ENCODE measurements at places on chromosomes 12 and 14.

DNA sequence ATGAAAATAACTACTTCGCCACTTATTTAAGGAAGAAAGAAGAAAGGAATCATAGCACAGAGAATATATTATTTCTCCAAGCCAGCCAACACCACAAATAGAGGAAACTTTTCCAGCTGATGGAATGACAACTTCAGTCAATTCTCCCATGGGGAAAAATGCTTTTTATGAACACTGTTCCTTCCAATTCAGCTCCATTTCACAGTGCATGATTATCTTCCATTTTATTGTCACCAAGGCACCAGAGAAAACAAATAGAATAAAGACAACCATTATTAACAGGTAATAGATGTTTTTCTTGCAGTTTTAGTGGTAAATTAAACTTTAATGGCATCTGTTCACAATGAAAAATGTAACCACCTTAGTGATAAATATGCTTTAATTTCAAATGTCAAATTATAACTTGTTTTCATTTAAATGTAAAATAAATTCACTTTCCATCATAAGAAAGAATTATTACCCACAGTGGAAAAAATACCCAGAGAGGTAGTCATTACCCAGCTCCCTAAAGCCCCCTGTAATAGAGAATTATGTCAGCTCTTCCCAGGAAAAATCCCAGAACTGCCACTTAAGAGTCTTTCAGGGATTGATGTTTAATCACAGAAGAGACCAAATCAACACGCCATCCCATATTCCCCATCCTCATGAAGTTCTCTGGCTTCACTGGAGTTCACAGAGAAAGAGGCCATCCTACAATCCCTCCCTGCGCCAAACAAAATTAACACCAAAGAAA lies 828.3 kb upstream of the TMEM132C start:
- DNase-seq: no peak

- no peak for DNase-seq
Measured at GRCh38 chr14:52235866-52236510, 31.5 kb upstream of the PTGDR start.

DNA sequence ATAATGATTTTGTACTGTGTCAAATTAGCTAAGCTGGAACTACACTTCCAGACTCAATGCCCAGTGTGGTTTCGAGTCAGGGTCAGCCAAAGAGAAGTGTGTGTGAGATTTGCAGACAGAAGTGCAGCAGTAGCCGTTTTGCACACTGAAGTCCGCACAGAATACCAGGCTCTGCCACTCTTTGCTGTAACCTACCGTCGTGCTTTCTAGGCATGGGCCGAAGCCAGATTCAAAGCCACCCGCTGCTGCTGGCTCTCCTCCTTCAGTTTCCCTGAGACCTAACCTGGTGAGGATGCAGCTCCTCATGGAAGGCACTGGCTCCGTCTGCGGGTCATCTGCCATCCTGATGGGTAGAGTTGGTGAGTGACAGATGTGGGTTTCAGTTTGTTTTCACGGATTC lies 48.8 kb downstream of the LRTM2 start:
- peak; percentile 13 for DNase-seq

- no peak for DNase-seq
Measured at GRCh38 chr14:49982501-49982951, 89.6 kb downstream of the ARF6 start.

DNA sequence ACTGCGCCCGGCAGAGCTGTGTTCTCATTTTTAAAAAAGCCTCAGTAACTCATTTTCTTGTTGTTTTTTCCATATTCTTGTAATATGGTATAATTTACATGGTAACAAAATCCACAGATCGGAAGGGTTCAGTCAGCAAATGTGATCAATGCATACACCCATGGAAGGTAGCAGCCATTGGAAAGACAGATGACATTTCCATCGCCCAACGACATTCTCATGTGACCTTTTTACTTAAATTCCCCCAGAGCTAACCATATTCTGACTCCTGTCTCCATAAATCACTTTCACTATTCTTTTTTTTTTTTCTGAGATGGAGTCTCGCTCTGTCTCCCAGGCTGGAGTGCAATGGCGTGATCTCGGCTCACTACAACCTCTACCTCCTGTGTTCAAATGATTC lies 4.9 kb downstream of the PEBP1 start:
- no peak for DNase-seq

- no peak for DNase-seq
Measured at GRCh38 chr14:94483729-94484275, 7.8 kb upstream of the SERPINA9 start.

DNA sequence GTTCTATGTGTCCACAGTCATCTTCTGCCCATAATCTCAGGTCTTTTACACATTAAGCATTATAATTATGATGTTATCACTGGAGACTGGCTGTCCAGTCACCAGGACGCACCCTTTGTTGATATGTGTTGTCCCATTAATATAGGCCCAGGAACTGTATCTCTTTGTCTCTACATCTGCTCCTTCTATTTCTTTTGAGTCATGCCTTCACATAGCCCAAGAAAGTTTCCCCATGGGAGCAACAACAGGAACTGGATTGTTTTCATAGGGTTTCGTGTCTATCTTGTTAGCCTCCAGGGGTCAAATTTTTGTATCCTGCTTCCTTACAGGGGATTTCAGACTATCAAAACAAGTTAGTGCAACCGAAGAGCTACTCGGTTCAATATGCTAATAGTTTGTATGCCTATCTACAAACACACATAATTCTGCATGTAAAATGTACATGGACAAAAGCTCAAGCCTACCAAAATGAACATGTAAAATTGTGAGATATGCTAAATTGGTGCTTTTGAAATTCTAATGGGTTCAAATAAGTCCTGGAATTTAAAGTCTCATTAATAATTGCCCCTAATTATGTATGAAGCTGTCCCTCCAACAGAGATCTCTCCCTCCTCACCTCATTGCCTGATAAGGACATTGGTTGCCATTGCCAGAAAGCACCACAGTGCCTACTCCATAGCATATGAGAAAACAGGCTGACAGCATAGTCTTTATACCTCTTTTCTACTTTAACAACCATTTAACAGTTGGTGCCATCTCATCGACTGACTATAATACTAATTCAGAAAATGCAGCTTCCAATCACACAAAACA lies 99.8 kb upstream of the DIO2 start:
- no peak for DNase-seq

- DNase-seq: no peak
Measured at GRCh38 chr12:10001171-10001776, 2.4 kb upstream of the CLEC1B start.

- DNase-seq: no peak
Measured at GRCh38 chr12:26803552-26803951, 29.4 kb downstream of the ITPR2 start.

GRCh38 chr12:43852744-43853143 lies 16.9 kb downstream of the TMEM117 start:
- no peak for DNase-seq

- peak; percentile 35 for DNase-seq
Measured at GRCh38 chr14:50403419-50403818, 6.7 kb upstream of the CDKL1 start.

DNA sequence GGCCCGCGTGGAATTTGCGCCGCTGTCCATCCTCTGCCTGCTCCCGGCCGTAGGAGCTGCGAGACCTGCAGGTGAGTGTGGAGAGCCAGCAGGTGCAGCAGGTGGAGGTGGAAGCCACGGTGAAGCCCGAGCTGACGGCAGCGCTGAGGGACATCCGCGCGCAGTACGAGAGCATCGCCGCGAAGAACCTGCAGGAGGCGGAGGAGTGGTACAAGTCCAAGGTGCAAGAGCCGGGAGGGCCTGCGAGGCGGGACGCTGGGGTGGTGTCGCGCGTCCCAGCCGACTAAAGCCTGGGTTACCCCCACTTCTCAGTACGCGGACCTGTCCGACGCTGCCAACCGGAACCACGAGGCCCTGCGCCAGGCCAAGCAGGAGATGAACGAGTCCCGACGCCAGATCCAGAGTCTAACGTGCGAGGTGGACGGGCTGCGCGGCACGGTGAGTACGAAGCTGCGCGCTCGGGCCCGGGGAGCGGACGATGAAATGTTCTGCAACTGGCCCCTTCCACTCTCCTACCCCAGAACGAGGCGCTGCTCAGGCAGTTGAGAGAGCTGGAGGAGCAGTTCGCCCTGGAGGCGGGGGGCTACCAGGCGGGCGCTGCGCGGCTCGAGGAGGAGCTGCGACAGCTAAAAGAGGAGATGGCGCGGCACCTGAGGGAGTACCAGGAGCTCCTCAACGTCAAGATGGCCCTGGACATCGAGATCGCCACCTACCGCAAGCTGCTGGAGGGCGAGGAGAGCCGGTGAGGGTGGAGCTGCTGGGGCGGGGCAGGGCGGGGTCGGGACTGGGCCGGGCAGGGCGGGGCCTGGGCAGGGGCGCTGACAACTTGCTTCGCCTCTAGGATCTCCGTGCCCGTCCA lies 2.1 kb downstream of the PRPH start:
- peak; percentile 72 for DNase-seq

DNA sequence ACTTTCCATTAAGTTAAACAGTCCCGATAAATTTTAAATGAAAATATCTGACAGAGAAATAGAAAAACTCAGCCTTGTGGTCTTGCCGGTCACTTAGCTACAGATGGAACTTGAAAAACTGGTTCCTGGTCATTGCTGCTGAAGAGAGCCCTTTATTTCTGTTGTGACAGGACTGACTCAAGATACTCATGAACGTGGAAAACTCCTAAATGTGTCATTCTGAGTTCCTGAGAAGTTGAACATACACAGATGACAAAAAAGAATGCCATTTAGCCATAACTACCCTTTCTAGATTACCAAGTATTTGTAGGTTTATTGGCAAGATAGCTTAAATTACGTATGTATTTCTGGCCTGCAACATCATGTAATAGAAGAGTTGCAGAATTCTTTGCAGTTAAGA lies 134.2 kb downstream of the HMGA2 start:
- no peak for DNase-seq

- no peak for DNase-seq
Measured at GRCh38 chr12:130497321-130497720, 159.6 kb downstream of the PIWIL1 start.

- no peak for DNase-seq
Measured at GRCh38 chr12:54857406-54857805, 3.1 kb downstream of the MUCL1 start.

DNA sequence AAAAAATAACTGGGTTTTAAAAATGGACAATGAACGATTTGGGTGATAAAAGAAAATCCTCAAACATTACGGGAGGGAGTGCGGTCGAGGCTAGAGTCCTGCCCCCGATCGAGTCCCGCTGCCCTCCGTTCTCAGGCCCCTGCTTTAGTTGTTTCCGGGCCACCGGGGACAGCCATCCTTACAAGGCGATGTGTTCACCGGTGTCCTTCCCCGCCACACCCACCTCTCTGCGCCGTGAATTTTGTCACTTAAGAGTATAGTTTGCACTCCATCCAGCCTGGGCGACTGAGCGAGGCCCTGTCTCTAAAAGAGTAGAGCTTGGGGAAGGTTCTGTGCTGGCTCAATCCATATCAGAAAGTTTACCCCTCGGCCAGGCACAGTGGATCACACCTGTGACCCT lies 2.9 kb downstream of the ULK1 start:
- no peak for DNase-seq

GRCh38 chr12:124477107-124477915 lies 90.1 kb downstream of the NCOR2 start:
- DNase-seq: no peak

DNA sequence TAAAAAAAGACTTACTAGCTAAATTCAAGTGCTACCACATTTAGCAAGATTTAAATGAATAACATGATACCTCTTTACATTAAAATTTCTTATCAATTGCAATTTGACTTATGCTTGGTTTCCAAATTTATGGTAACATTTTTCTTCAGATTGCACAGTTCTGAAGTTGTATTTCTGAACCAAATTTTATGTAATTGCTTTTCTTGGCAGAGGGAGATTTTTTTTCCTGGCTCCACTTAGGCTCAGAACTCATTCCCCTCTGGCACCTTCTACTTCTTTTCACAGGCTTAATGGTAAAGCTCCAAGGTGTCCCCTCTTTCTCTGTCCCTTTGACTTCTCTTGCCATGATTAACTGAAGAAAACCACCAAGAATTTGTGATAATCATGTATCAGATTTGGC lies 99.8 kb upstream of the TMTC1 start:
- DNase-seq: no peak

- no peak for DNase-seq
Measured at GRCh38 chr12:85775091-85775490, 61.1 kb downstream of the RASSF9 start.

- DNase-seq: peak; percentile 66
Measured at GRCh38 chr12:121580959-121581685, at the start of gene KDM2B. TSS of gene KDM2B (minus strand) at chr12:121581023. CDS start at chr12:121580911, 112 bp downstream.

GRCh38 chr12:6555018-6555691 lies 687 bp downstream of the IFFO1 start:
- peak; percentile 68 for DNase-seq

- no peak for DNase-seq
Measured at GRCh38 chr14:46248001-46248630, 403.5 kb downstream of the RPL10L start.

- DNase-seq: no peak
Measured at GRCh38 chr12:20370866-20371519, 2.7 kb downstream of the PDE3A start.

- no peak for DNase-seq
Measured at GRCh38 chr14:104553166-104554087, 26.1 kb upstream of the C14orf180 start.

- DNase-seq: peak; percentile 69
Measured at GRCh38 chr14:72104011-72104613, 171.9 kb downstream of the RGS6 start.

DNA sequence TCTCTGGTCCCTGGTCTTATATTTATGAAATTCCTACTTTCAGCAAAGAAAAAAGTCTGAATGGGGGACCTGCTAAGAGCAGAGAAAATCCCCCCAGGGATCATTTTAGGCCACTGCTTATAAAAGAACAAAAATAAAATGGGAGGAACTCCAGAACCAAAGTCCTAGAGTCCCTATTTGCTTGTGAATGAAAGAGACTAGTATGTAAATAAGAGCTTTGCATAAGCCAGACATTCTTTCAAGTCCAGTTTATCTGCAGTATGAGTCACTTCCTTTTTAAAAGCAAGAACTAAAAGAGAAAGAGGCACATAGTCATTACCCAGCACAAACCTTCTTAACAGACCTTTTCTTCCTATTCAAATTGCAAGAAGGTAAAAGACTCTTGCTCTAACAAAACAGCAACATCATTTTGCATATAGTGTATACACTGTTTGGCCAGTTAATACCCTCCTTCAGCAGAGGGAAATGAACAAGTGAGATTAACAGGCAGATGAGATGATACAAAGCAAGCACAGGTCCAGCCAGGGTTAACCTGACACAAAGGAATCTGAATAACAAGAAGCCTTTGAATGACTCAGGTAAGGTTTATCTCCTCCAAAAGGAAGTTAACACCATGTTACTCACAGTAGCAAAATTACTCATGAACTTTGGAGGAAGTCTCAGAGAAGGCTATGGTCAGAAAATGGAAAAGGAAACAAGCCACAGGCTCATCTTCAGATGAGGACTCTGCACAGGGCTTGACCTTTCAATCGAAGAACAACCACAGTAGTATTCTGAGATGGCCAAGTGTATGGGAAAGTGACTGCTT lies 87.3 kb downstream of the PHLDA1 start:
- DNase-seq: peak; percentile 71

All from activated CD8-positive, alpha-beta memory T cell treated with anti-CD3 and anti-CD28 coated beads for 24 hours (primary cell).